ENCODE measurements at places on chromosomes 12 and 14. TPM values are rescaled to one million over a fixed set of nuclear protein-coding genes. Genes with fewer than 3 reads are reported as not detected.

The SLC4A8 gene
- total RNA-seq: 2.2 TPM

GRCh38 chr12:45730348-45731189 lies 1.1 kb downstream of the ARID2 start:
- peak overlapping the region; percentile 88 for H3K4me3 ChIP-seq
- H3K36me3 ChIP-seq: no peaks in the 10 kb centered on the region
- no peak for DNase-seq

The NR1H4 gene
- total RNA-seq: not detected

The RD3L gene
- total RNA-seq: not detected

DNA sequence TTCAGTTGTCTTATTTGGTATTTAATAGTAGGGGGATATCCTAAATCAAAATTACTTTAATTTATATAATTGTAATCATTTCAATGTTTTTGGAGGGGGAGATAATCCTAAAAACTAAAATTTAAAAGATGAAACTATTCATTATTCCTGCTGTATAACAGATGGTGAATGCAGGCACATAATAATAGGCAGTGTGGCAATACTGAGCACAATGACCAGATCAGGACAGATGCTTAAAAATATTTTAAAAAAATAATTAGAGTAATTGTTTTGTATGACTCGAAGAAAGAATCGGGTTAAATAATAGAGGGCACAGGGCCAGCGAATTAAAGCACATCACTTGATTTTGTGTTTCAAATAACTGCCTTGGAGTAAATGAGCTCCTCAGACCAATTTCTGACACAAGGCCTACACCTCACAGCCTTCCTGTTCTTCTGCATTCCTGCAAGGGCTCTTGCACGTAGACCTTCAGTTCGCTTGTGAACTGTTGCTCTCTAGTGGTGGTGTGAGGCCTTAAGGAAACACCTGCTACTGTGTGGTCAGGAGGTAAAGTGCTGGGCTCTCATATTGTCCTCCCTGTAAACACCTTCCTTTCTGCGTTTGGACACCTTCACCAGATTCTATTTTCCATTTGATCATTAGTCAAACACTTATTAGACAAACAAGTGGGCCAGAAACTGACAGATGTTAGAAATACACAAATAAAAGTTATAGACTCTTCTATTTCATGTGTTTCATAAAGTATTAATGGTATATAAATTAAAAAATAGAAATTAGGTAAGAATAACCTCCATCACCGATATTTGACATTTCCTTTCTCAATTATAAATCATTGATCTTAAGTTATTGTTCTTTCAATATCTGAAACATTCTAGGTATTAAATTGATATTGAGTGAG lies 29.3 kb upstream of the KLRF1 start:
- no peaks in the 10 kb centered on the region for H3K36me3 ChIP-seq
- no peak overlapping the region for H3K27ac ChIP-seq
- H3K4me3 ChIP-seq: no peak overlapping the region
- no peaks in the 10 kb centered on the region for H3K4me1 ChIP-seq
- DNase-seq: no peak

All from suprapubic skin (tissue), 4 donors.